ENCODE measurements at places on chromosomes 12 and 14.
A peak's percentile ranks its signal among the peaks of the same experiment; 100 is the strongest.

DNA sequence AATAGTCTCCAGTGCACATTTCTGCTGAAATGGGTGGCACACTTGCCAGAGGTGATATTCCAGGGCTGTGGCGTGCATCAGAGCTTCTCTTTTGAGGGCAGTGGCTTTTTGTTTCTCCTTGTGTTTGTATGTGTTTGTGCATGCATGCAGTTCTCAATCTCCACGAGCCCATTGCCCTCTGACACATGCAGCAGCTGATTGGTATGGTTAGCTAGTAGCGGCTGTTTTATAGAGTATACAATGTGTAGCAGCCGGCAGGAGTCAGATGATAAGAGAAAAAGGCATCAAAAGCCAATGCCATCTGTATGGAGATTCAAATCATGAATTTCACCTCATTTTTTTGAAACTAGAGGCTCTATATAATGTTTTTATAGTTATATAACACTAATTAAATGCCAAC lies 616.9 kb upstream of the STXBP6 start:
- no peak for DNase-seq

- DNase-seq: no peak
Observed at GRCh38 chr12:64806173-64806572, 18.3 kb upstream of the TBC1D30 start.

GRCh38 chr14:84442521-84442920 lies 1087.4 kb upstream of the FLRT2 start:
- DNase-seq: no peak

DNA sequence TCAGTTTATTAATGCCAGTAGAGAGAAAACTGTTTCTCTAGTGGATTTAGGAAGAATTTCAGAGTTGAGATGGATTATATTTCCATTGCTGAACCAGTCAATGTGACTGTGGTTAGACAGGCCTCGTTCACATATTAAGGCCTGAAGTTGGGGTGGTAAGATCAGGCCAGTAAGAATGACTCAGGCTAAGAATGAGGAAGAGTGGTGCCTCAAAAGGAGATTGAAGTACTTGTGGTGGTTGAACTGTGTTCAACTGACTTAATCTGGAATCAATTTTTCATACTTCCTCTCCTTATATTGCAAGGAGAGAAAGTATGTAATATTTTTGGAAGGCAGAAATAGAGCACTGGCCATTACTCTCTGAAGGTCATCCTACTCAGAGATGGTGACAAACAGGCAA lies 37.8 kb upstream of the ATF7IP start:
- no peak for DNase-seq

- no peak for DNase-seq
Observed at GRCh38 chr14:103133210-103134140, 10.2 kb downstream of the TNFAIP2 start.

DNA sequence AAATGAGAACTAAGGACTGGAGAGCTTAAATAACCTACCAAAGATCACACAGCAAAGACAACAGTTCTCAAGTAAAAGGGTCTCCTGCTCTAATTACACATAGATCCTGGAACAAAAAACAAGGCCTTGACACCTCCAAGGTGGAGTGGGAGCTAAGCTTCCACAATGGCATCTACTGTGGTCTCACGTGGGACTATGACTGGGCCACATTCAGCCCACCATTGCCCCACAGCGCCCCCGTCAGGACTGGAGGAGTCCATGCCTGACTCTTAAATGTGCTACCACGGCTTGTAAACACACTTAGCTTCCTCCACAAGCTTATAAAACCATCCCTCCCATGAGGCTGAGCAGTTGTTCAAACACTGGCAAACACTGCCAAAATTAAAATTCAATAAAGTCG lies 88.5 kb downstream of the GCH1 start:
- peak; percentile 25 for DNase-seq

GRCh38 chr12:6927379-6928021 lies at the start of gene ATN1:
TSS of gene ATN1 (plus strand) at chr12:6927959. CDS start at chr12:6934002, 6,043 bp downstream.
- DNase-seq: peak; percentile 53

- peak; percentile 61 for DNase-seq
Observed at GRCh38 chr12:64679487-64680001, 69.2 kb downstream of the RASSF3 start.

Measured in stimulated activated CD4-positive, alpha-beta T cell treated with anti-CD3 and anti-CD28 coated beads, Interleukin-4, amount 100 ng/mL, for 24 hours (primary cell).